ENCODE measurements at places on chromosomes 16 and 17.

DNA sequence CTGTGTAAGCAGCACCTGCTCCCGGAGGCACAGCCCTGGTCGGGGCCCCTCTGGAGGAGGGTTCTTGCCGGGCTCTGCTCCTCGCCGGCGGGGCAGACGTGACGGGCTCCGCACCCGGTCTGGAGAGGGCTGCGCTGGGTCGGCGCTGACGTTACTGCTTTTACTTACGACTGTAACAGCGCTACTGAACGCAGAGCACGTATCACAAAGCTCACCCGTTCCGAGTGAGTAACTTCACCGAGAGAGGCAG is 1.3 kb upstream of the RAB40C start:
- peak; percentile 23 for DNase-seq

GRCh38 chr16:49594153-49594552 is 220.5 kb downstream of the C16orf78 start:
- DNase-seq = no peak

DNA sequence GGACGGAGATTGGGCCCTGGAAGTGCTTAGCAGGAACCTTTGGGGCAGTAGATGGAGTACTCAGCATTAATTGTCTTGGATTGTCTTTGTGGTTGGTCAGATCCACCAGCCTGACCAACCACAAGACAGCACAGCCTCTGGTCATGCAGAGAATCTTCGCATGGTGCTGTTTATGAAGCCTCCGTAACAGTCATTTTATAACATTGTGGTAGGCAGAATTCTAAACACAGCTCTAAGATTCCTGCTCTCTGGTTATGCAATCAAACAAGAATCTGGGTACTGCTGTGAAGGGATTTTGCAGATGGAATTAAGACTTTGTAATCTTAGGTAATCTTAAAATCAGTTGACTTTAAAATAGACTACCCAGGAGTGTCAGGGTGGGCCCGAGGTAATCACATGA is 312.2 kb upstream of the GOT2 start:
- no peak for DNase-seq

GRCh38 chr17:65185062-65185461 is 47.9 kb downstream of the RGS9 start:
- no peak for DNase-seq

DNA sequence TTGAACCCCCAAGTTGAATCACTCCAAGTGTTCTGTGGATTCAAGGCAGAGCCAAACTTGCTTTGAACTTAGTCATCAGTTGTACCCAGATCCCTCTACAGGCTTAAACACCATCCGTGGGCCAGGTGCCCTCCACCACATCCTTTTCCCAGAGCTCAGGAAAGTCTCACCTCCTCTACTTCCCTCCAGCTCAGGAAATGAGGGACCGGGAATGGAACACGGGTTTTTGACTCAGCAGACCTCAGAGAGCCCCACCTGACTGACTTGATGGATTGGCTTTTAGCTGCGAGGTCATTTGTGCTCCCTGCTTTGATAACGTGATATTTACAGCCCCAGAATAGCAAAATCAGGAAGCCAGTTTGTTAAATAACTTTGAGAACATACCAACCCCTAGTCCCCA is 20.1 kb downstream of the GID4 start:
- no peak for DNase-seq

DNA sequence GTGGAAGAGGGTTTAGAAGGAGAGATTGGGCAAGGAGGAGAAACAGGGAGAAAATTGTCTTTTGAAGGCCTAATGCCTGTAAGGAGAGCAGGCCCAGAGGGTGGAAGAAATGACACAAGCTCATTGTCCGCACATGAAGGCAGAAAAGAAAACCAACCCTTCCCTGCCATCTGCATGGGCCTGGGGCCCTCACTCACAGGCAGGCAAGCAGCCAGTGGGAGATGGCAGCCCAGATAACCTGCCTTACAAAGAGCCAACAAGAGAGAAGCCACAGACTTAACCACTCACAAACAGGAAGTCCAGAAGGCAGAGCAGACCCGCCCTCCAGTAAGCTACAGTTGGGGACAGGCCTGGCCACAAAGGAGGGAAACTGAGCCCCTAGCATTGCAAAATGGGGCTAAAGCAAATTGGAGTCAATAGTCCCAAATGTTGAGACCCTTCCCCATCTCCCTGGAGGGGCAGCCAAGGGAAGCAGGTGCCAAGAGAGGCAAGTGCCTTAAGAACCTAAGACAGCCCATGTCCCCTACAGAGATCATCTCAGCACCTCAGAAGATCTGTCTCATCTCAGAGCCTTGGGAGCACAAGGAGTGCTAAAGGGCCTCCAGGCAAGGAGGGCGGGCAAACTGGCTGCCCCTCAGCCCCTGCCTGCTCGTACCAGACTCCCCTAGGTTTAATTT is 7.3 kb upstream of the TSPOAP1 start:
- DNase-seq = no peak

- no peak for DNase-seq
These were observed 759 bp downstream of the ELAC2 start for GRCh38 chr17:13016881-13017654.

DNA sequence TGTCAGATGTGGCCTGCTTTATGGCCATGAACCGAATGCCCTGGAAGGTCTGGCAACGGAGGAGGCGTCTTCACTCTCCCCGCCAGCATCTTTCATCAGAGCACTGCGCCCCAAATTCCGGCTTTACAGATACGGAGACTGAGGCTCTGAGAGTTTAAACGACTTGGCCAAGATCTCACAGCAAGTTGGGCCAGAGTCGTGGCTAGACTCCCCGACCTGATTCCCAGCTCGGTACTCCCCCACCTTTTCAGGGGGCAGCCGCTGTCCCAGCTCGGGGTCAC is 1.7 kb downstream of the NGFR start:
- DNase-seq = no peak

DNA sequence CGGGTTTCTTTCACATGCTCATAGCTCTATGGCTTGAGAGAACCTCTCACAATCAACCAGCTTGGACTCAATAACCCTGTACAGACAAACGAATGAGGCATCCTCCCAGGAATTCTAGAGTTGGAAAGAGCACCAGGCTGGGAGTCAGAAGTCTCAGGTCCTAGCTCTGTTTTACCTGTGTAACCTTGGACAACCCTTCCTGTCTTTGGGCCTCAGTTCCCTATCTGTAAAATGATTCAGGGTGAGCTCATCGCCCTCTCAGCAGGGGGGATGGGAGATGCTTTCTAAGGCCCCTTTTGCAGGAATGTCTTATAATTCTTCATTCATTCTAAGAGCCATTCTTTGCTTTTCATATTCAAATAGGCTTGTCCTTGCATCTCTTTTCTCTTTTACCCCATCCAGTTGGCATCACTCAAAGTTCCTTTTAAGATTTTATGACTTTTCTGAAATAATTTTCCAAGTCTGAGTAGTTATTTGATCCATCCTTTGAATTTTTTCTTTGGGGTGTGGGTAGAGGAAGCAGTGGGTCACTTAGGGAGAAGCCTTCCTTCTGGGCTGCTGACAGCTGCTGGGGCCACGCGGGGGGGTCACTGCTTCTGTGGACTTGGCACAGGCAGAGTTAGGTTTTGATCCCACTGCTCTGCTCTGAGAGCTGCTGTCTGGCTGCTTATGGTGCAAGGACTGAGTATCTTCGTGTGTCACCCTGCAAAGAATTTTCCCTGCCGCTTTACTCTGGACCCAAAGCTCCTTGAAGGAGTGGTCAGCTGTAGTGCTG is 102.7 kb downstream of the UTP18 start:
- DNase-seq = no peak

- no peak for DNase-seq
These were observed 387.1 kb upstream of the TNRC6C start for GRCh38 chr17:77571155-77571981.

All from AG04450 (cell line).